ENCODE measurements at places on chromosomes 2 and 18.
A peak's percentile ranks its signal among the peaks of the same experiment; 100 is the strongest.

DNA sequence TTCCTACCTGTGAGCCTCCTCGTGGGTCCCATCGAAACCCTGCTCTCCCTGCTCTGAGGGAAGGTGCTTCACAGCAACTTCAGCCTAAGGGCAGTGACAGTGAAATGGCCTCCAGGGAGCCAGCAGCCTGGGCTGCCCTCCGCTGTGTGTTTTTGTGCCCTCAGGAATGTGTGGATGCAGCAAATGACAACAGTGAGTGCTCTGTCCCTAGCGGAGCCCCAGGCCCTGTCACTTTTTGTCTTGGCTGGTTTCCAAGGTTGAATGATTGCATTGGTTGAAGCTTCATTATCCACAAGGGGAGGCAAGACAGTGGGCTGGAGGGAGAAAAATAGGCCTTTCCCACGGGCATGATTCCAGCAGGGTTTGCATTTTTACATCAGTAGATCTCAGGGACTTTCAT is 42.9 kb downstream of the STON1 start:
- no peak for DNase-seq

- no peak for DNase-seq
These were observed 98.1 kb upstream of the BCL2L11 start for GRCh38 chr2:111022633-111023032.

GRCh38 chr2:16162491-16163040 is 222.2 kb downstream of the MYCN start:
- DNase-seq: no peak

GRCh38 chr2:161208527-161209139 is 48.4 kb downstream of the TANK start:
- no peak for DNase-seq

- peak; percentile 88 for DNase-seq
These were observed 96.5 kb upstream of the SERTAD2 start for GRCh38 chr2:64750001-64750816.

DNA sequence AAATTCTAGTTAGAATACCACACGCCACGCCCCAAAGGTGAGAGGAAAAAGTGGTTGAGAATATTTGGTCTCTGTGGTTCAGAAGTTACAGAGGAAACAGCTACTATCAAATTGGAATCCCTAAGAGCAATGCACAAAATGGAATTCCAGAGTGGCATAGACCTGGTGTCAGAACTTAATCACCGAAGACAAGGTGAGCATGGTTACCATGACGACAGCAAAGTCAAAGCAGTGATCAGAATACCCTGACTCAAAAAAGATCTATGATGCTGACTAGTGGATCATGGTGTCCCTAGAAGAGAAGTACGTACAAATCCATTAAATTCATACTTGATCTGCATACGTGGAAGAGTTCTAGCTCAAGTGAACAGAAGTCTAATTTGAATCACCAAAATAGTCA is 14.5 kb downstream of the LRRTM4 start:
- no peak for DNase-seq

GRCh38 chr18:8288472-8289195 is 320.6 kb upstream of the RAB12 start:
- DNase-seq: no peak
